ENCODE measurements at places on chromosomes 13 and 19. TPM values are rescaled to one million over a fixed set of nuclear protein-coding genes. Genes with fewer than 3 reads are reported as not detected.

MADCAM1 gene
- total RNA-seq: 0.41 TPM

FBXO17 gene
- total RNA-seq: 12.2 TPM

SLC7A9 gene
- not detected for total RNA-seq

KLK3 gene
- not detected for total RNA-seq

ZNF850 gene
- total RNA-seq: 1.6 TPM

CD70 gene
- 7.8 TPM for total RNA-seq

NXNL1 gene
- total RNA-seq: not detected

ELSPBP1 gene
- total RNA-seq: not detected

Measured in glomerular endothelial cell (primary cell).